Omental fat pad (tissue), 4 donors: ENCODE measurements at places on chromosomes 16 and 17.

GRCh38 chr16:8236816-8237215, 353.5 kb downstream of the TMEM114 start:
- DNase-seq, result no peak

- DNase-seq, result peak; percentile 55
Observed at GRCh38 chr17:31394544-31394943, 3.1 kb downstream of the RAB11FIP4 start.

DNA sequence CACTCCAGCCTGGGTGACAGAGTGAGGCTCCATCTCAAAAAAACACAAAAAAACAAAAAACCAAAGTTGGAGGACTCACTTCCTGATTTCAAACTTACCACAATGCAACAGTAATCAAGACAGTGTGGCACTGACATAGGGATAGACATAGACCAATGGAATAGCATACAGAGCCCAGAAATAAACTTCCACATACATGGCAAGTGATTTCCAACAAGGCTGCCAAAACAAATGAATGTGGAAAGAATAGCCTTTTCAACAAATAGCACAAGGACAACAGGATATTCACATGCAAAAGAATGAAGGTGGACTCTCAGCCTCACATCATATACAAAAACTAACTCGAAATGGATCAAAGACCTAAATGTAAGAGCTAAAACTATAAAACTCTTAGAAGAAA, 36.8 kb upstream of the RASD1 start:
- DNase-seq, result no peak

- no peak for DNase-seq
Observed at GRCh38 chr17:82911822-82912221, 72.0 kb upstream of the ZNF750 start.

- DNase-seq, result no peak
Observed at GRCh38 chr17:38704606-38705522, at the start of gene MLLT6. TSS of gene MLLT6 (plus strand) at chr17:38705273. CDS start at chr17:38705633, 360 bp downstream.

GRCh38 chr17:55303701-55304145, 39.0 kb downstream of the HLF start:
- DNase-seq, result no peak

- DNase-seq, result peak; percentile 57
Observed at GRCh38 chr17:18184143-18185031, 759 bp downstream of the ALKBH5 start.

DNA sequence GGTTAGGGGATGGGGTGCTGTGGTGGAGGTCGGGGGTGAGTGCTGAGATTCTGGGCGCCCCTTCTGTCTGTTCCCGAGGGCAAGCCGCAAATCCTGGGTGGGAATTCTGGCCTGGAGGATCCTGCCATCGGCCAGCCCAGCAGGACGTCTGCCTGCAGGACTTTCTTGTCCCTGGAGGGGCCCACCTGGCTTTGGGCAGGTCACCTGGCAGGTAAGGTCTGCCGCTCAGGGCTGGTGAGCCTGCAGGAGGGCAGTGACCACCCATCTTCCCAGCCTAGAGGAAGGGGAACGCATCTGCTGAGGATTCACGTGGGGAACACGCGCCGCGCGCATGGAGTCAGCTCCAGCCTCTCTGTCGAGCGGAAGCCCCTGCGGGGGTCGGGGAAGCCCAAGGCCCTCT, 5.4 kb downstream of the RNF222 start:
- no peak for DNase-seq

- no peak for DNase-seq
Observed at GRCh38 chr16:88103581-88104188, 152.5 kb downstream of the BANP start.

DNA sequence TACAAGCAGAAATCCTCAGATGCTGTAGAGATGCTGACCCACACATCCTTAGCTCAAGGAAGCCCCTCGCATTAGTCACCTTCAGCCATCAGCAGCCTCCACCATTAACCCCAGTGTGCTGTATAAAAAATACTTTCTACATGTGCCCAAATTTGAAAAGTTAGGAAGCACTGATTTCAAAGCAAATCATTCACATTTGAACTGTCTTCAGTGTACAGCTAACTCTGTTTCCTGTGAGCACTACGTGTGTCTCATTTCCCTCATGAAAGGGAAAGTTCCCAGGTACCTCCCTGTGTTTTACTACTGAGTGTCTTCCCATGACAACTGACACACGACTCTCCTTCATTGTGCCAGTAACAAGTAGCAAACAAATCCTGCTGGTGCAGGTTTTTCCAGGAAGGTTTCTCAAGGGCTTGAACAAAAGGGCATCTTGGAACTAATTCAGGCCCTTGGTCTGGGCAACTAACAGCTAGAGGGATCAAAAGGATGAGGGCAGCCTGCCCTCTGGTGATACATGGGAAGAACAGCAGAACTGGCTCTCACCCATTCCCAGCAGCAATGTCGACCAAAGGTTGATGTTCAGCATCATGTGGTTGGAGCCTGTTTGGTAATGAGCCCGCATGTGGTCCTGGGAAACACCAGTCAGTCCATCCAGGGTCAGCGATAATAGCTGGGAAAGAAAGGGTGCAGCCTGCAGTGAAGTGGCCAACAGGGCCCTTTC, 4.0 kb downstream of the SLC35B1 start:
- DNase-seq, result no peak

DNA sequence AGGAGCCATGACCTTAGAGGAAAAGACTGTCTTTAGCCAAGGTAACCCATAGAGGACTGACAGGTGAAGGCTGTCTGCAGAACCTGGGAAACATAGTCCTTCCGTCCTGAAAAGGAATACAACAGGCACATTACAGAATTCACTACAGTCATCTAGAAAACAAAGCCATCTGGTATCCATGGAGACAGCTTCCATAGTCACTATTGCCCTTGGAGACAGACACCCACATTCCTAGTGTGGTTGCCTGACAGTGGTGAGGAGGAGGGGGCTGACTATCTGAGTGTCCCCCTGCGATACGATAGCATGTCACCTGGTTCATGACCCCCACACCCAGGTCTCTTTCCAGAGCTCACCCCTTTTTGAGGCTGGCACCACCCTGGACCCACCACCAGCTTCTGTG, 254.7 kb downstream of the CDH13 start:
- no peak for DNase-seq

DNA sequence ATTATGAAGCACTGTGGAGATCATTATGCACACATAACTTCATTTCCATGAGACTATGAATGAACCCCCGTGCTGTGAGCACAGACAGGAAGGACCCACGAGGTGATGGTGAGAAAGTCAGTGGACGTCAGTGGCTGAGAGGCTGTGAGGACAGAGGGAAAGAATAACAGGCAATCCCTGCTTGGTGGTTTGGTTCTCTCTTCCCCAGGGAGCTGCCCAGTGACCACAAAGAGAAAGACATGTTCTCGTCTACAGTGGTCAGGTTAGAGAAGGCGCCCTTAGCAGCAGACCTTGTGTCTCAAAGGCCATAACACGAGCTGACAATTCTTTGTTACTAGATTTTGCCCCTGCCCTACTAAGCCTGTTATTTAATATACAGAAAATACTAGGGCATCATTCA, 609.2 kb downstream of the TOX3 start:
- DNase-seq, result no peak

- DNase-seq, result no peak
Observed at GRCh38 chr16:83174671-83175070, 547.9 kb downstream of the CDH13 start.

DNA sequence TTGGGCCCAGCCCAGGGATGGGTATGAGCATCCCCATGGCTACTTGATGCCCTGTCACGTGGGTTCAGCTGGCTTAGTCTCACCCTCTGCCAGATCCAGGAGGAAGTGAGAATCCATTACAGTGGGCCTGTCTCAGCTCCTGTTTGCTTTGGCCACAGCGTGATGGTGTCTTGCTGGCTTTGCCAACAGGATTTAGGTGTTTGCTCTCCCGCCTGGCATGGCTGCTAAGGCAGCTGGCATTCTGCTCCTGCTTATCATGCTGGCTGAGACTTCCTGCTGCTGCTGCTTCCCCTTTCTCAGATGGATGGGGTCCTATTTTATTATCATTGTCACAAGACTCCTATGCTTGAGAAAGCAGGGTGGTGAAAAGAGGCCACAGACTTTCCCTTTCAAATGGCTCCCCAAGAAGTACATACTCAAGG, 28.3 kb upstream of the HOXB13 start:
- DNase-seq, result no peak

GRCh38 chr17:43365356-43365755, 33.4 kb upstream of the ARL4D start:
- no peak for DNase-seq

DNA sequence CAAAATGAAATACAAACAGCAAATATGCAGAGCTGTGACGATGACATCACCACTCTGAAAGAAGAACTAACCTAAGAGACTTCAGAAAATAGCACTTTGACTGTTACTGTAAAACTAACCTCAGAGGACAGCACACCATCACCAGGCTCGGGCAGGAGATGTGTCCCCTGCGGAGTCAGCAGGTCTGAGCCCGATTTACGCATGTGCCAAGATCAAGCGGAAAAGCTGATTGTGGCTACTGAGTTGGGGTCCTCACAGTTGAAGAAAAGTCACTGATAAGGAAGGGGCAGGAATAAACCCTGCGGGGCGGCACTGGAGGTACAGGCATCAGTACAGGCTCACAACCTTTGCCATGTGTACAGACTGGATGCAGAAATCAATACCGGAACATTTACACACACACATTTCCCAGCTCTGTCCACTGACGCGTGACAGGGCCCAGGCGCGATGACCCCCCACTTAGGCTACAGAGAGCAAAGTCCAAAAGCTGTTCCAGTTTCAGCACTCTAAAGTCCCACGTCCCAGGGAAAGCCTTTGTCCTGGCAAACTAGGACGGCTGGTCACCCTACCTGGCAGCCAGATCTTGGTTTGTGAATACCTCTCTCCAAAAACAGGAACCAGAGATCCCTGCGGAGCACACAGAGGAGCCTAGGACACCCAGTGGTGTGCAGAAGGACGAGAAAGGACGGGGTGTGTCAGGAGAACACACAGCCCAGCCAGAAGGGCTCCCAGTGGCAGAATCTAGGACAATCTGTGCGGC, 21.5 kb downstream of the TRAP1 start:
- no peak for DNase-seq

DNA sequence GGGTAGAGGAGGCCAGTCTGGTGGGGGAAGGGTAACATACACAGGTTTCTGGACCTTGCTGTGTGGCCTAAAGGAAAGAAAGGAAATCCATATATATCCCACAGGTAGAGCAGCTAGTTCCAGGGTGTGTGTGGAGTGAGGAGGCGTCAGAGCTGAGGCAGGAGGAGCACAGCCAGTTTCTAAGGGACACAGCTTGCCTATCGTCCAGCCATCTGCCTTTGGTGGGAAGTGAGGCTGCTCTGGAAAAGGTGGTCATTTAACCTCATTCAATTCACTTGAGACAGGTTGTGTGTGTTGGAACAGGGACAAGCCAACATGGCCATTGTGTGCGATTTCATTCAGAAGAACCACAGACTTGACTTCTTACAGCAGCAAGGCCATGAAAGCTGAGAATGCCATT, 36.9 kb upstream of the ERN1 start:
- DNase-seq, result no peak

GRCh38 chr17:50917418-50917743, 51.2 kb upstream of the TOB1 start:
- DNase-seq, result no peak

- DNase-seq, result no peak
Observed at GRCh38 chr16:85535352-85536072, 77.6 kb upstream of the GSE1 start.

DNA sequence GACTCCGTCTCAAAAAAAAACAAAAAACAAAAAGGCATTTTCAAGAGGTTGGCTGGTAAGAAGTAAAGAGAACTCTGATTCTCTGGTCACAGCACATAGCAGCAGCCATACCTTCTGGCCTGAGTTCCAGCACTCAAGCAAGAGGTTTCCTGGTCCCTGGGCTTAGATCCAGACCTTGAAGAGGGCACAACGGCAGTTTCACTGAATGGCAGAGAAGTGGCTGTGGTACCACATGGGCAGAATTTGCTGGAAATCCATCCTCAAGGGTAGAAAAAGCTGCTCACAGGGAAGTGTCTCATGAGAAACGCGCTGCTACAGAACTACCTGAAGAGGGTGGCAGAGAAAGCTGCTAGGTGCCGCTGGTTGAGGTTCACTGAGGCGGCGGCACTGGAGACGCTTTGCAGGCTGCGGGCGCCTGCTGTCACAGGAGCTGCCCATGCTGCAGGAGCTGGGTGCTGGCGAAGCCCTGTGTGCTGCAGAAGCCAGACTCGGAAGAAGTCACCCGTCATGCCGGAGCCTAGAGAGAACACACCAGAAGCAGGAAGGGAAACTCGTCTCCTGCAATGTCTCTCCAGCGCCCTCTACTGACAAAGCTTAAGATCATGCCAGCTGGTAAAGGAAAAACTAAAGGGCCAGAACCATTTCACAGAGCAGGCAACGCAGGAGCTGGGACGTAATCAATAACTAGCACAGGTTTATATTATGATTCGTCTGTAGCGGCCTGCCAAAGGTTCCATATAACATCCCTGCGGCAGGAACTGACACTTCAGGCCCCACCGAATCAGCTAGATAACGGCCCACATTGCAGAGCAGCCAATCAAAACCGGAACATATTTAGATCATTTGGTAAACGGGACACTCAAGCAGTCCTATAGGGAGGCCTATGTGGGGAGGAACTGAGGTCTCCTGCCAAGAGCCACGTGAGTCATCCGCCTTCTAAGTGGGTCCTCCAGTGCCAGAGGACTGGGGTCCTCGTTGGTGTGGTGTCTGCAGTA, 5.4 kb upstream of the ZNF213 start:
- no peak for DNase-seq

- no peak for DNase-seq
Observed at GRCh38 chr16:28478506-28479180, 6.5 kb upstream of the NPIPB7 start.

DNA sequence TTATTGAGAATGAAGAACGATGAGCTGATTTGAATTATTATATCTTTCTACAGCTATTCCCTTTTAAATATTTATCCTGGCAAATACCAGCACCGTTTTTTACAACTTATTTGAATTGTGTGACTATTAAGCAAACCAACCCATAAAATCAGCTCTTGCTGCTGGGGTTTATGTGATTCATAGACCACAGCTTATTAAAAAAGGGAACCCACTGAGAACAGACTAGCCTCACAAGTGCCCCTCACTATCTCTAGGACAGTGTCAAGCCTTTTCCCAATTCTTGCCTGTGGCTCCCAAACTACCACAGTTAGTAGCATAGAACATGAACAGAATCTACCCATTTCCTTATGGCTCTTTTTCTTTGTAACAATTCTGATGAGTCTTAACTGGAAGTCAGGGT, 6.1 kb upstream of the LIG3 start:
- DNase-seq, result no peak

DNA sequence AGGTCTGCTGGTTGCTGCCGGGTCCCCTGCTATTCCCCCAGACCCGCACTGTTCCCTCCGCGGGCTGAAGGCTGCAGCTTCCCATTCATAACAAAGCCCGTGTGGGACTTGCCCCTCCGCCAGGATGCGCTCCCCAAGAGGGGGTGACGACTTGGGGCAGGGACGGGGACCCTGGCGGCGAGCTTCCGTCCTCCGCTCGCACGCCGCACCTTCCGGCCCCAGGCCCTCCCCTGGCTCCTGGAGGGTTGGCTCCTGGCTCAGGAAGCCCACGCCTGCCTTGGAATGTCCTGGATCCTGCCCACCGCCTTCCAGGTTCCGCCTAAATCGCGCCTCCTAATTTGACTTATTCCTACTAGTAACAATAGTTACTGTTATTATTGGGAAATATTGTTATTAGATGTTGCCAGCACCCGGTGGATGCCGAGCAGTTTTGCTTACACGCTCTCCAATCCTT, 1.1 kb upstream of the TFAP4 start:
- DNase-seq, result no peak
